ENCODE measurements at places on chromosomes 6 and 20. TPM values are rescaled to one million over a fixed set of nuclear protein-coding genes. Genes with fewer than 3 reads are reported as not detected.

PLAGL1 gene
- 40.9 TPM for total RNA-seq

OR2B6 gene
- total RNA-seq = not detected

MLIP gene
- total RNA-seq = 0.29 TPM

SLX4IP gene
- 3.0 TPM for total RNA-seq

MYCT1 gene
- 19.7 TPM for total RNA-seq

HLA-DPA1 gene
- 82.5 TPM for total RNA-seq

HTR1E gene
- not detected for total RNA-seq

ABHD16B gene
- total RNA-seq = not detected

TJAP1 gene
- total RNA-seq = 20.3 TPM

GINS1 gene
- total RNA-seq = 0.58 TPM

HEY2 gene
- total RNA-seq = 1.3 TPM

SGK2 gene
- total RNA-seq = 14.0 TPM

DZANK1 gene
- total RNA-seq = 1.3 TPM
